ENCODE measurements at places on chromosomes 2 and 18. TPM values are rescaled to one million over a fixed set of nuclear protein-coding genes. Genes with fewer than 3 reads are reported as not detected.
A peak's percentile ranks its signal among the peaks of the same experiment; 100 is the strongest.

DNA sequence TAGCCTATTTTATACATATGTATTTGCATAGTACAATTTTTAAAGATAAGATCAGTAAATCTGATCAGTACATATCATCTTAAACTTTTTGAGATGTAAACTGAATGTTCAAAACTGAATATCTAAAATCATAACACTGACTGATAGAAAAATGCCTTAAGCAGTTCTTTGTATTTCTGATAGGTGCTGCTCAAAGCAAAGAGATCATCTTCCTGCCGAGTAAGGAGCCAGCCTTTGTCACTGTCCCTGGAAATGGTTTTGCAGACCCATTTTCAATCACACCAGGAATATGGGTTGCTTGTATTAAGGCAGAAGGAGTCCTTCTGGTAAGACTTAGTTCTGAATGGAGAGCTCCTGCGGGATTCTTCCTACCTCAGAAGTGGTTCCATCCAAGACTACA lies 135.0 kb downstream of the LAMA3 start:
- no peak for DNase-seq

GRCh38 chr2:128404709-128405466 lies 86.2 kb upstream of the HS6ST1 start:
- DNase-seq = no peak

DNA sequence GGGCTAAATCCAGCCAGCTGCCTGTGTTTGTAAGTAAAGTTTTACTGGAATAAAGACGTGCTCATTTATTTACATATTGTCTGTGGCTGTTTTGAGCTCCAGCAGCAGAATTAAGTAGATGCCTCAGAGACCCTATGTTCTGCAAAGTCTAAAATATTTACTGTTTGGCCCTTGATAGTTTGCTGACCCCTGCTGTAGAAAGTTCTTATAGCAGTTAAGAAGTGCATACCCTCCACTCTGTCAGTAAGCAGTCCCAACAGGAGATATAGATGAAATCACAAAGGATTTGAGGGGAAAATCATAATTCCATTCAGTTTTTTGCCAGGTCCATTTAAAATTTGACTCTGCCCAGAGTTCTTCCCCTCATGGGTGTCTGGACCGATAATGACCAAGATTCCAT lies 50.1 kb upstream of the ITM2C start:
- no peak for DNase-seq

DNA sequence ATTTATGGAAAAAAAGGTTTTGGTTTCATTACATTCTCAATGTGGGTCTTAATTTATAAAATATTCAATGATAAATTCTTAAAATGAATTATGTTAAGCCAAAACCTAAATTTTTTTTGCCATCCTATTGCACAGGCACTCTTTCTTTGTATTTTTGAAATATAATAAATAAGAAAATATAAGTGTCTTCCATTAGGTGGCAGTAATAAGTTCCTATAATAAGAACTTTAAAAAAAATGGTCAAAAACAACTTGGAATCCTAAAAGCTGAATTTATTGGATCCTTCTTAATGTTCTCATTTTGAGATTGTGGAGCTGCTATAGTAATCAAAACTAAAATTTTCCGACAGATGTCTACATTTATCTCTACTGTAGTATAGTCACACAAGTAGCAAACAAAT lies 5.7 kb downstream of the CALCRL start:
- no peak for DNase-seq

GRCh38 chr18:22753130-22753831 lies 179.8 kb upstream of the RBBP8 start:
- no peak for DNase-seq

GRCh38 chr18:49572611-49573345 lies 10.9 kb downstream of the LIPG start:
- no peak for DNase-seq

DNA sequence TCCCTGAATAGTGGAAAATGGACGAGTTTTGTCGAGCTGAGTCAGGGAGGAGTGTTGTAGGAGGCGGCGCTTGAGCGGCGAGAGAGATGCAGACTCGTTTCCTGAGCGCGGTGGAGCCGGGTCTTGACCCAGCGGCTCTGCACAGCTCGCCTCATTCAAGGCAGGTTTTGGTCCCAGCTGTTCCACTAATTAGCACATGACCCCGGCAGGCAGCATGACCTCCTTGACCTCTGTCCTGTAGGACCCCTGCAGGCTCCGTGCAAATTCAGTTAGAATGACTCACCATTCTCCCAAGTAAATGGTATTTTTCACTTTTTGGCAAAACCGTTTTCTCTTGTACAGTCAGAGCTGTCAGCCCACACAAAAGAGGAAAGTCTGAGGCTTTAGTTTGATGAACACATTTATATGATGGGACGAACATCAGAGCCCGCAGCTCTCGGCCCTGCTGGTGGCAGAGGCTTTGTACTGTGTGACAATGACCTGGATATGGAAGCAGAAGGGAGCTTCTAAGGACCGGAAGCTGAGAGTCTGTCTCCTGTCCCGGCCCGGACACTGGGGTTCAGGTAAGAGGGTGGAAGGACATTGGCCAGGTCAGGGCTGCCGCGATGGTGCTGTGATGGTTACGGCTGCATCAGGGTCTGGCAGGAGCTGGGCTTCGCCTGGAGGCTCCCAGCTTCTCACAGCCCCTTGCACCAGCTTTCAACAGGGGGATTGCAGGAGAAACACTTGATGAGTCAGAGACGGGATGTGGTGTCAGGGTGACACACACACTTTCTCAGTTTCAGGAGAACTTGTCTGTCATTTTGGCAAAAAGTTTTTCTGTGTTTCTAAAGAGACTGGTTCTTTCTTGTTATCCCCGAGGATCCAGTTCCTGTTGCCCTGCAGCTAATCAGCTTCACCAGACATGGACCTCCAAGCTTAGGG lies 29.9 kb upstream of the ALKAL2 start:
- DNase-seq = peak; percentile 46

- DNase-seq = no peak
Observed at GRCh38 chr2:10172033-10172871, 49.7 kb downstream of the RRM2 start.

RAMP1 gene
- total RNA-seq = 192 TPM

CHRND gene
- total RNA-seq = not detected

KATNAL2 gene
- total RNA-seq = 3.2 TPM

FAM110C gene
- total RNA-seq = not detected

PLB1 gene
- total RNA-seq = not detected

All from MG63 (cell line).